Effector memory CD8-positive, alpha-beta T cell (primary cell): ENCODE measurements at places on chromosomes 12 and 14.

DNA sequence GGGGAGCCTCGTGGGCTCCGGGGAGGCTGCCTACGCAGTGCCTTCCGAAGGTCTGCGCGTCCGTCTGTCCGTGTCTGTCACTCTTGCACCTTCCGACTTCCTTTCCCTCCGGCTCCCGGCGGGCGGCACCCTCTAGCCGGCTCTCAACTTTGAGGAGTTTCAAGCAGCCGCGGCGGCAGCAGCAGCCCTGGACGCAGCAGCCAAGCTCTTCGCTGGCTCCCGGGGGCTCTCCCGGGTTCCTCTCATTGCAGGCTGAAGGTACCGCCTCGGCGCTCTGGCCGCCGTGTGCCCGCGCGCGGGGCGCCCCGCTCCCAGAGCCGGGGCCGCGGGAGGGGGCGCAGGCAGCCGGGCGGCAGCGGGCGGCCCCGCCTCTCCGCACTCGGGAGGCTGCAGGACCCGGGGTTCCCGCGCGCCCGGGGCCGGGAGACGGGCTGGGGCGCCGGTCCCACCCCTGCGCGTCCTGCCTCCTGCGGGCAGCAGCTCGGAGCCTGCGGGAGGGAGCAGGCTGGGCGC is at the start of the genes AMIGO2 and PCED1B:
Gene AMIGO2 (minus strand): TSS at position 492 of the 513 bp plus-strand sequence. CDS start 957 bp downstream, outside the sequence.
Gene PCED1B (plus strand): TSS at position 154 of the 513 bp plus-strand sequence. CDS start 155,443 bp downstream, outside the sequence.
- peak; percentile 50 for DNase-seq

DNA sequence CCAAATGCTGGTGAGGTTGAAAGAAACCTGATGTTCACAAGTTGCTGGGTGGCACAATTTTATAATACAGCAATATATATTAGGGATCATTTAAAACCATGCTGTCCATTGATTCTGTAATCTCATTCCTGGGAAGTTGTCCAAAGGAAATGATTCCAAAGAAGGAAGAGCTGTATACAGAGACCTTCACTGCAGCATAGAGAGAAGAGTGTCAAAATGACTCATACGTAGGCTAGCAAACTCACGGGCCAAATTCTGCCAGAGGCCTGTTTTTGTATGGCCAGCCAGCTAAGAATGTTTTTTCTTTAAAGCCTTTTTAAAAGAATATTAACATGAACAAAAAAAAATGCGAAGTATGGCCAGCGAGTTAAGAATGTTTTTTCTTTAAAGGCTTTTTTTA is 69.2 kb upstream of the MED13L start:
- DNase-seq, result no peak

DNA sequence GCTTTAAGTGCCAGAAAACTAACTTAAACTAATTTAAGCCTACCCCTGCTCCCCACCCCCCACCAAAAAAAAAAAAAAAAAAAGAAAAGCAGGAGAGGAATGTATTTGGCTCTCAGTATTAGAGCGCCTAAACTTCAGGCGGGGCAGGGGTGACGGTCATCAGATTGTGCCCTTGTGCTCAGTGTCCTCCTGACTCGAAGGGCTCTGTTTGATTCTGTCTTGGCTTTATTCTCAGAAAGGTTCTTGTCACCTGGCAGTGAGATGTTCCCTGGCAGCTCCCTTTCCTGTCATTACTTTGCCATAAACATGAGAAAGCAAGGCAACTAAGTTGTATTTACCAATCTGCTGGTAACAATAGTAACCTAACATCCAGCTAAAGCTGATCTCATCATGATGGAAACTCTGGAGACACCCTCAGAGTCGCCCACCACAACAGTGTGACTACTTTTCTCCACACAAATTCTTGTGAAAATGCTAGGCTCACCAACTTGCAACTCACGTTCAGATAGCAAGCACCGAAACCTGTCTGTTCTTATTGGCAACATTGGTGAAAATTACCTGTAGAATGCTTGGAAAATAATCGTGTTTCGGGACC is 39.0 kb upstream of the WNK1 start:
- DNase-seq, result no peak

GRCh38 chr12:95443459-95443858 is 30.5 kb upstream of the METAP2 start:
- no peak for DNase-seq

DNA sequence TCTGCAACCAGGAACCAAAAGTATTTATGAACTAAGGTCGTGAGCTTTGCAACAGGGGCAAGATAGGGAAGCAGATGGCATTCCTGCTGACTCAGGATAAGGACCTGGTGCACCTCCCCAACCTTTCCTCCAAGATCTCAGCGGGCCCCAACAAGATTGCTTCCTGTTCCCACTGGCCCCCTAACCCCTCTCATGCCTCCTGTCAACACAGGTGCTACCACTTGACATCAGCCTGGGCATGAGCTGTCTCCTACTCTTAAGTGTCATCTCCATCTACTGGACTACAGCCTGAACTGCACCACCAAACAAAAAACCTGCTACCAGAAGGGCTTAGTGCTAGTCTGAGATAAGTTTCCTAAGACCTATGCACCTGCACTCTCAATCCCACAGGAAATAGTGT is 32.7 kb downstream of the MED6 start:
- no peak for DNase-seq

DNA sequence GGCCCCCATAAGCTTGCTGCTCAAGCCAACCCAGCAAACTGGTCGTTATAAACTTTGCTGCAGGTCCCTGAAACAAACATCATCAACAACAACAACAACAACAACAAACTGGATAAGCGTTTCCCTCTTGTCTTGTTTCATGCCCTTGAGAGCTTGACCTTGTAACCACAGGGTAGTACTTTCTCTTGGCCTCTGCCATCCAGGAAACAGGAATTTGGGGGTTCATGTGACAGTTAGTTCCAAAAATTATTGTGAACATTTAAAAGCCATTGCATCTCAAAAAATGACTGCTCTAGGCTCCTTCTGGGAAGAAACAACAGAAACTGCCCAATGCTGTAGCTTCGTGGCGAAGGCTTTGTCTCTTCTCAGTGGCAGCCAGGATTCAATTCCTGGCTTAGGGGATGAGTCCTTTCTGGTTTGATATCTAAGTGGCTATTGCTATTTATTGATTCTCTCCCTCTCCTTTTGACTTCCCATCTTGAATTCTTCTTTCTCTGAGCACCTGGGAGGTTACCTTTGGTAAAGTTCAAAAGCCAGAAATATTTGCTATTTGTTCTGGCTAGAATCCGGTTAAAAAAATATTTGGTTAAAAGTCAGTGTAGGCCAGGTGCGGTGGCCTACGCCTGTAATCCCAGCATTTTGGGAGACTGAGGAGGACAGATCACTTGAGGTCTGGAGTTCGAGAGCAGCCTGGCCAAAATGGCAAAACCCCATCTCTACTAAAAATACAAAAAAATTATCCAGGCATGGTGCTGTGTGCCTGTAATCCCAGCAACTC is 52.0 kb upstream of the CPM start:
- no peak for DNase-seq

DNA sequence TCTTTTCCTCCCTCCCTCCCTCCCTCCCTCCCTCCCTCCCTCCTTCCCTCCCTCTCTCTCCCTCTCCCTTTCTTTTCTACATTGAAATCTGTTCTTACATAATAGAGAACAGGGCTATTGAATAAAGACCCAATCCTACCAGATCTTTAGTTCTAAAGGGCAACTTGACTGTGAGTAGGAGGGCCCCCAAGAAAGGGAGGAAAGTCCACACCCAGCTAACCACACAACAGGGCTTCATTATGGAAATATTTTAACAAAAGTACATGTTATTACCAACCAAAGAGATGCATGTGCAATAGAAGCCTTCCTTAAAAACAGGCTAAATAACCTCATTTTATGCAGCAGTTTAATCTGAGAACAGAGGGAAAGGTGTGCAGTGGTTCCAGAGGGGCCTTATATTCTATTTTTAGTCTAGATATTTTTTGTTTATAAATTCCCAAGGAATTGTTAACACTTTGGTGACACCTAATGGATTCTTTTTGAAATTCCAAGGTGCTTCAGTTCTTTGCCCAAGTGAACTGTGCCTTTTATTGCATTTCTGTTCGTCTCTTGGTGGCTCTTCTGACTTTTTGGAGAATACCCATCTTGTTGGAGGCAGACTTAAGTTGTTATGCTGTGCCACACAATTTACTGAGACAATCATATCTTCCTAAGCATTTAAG is 63.0 kb downstream of the GNS start:
- DNase-seq, result no peak
